ENCODE measurements at places on chromosomes 11 and 22.

DNA sequence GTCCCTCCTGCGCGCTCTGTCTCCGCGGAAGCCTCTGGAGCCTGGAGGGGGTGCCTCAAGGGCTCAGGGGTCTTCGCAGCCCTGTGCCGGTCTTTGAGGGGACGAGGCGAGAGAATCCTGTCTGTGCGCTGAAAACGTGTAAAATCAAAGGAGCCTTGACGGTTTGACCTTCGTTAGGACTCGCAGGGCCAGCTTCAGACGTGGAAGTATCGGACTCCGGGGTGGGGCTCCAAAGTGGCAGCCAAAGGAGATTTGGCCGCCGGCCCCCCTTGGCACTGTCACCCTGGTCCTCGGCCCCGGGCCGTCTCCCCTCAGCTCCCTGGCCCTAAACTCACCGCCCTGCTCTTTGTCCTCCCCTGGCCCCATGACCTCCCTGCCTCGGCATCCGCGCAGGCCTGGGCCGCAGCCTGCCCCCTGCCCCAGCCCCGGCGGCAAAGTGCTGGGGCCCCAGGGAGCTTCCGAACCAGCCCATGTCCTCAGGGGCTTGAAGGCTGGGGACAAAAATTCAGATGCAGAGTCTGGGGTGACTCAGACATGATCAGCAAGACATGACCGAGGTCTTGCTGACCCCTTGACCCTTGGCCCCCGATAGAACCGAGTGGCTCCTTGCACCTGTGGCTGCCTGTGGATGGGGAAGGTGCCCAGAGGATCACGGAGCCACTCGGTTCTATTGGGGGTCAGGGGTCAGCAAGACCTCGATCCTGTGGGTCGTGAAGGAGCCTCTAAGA is 6.9 kb upstream of the PHRF1 start:
- DNase-seq: no peak

- DNase-seq: no peak
Measured at GRCh38 chr11:78573271-78573670, 1.4 kb downstream of the NARS2 start.

- no peak for DNase-seq
Measured at GRCh38 chr11:40168414-40168813, 1291.0 kb downstream of the LRRC4C start.

GRCh38 chr11:103768816-103769215 is 267.6 kb upstream of the DDI1 start:
- no peak for DNase-seq

- no peak for DNase-seq
Measured at GRCh38 chr11:17700991-17701390, 18.4 kb upstream of the MYOD1 start.

DNA sequence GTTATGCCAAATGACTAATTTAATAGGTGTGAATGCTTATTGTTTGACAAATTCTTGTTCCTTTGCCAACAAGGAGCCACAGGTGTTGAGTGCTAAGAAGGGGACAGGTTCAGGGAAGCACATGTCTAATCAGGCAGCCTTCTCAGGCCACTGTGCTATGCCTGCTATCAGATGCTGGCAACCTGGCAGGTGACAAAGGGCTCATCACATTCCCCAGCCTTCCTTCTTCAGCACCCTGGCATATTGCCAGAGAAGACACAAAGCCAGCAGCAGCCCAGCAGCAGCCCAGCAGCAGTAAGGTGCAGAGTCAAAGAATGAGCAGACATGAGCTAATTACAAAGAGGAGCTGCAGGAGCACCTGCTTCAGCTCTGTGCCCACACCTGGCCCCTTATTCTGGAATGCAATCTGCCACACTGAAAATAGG is 68.2 kb downstream of the GUCY1A2 start:
- no peak for DNase-seq

DNA sequence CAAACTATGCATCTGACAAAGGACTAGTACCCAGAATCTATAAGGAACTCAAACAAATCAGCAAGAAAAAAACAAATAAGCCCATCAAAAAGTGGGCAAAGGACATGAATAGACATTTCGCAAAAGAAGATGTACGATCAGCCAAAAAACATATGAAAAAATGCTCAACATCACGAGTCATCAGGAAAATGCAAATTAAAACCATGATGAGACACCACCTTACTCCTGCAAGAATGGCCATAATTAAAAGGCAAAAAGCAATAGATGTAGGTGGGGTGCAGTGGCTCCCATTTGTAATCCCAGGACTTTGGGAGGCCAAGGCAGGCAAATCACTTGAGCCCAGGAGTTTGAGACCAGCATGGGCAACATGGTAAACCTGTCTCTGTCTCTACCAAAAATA is 10.4 kb upstream of the OR10V1 start:
- DNase-seq: no peak

GRCh38 chr11:77198440-77198849 is 70.4 kb downstream of the MYO7A start:
- no peak for DNase-seq

Data from activated CD4-positive, CD25-positive, alpha-beta regulatory T cell (primary cell).